ENCODE measurements at places on chromosomes 1 and 21.

DNA sequence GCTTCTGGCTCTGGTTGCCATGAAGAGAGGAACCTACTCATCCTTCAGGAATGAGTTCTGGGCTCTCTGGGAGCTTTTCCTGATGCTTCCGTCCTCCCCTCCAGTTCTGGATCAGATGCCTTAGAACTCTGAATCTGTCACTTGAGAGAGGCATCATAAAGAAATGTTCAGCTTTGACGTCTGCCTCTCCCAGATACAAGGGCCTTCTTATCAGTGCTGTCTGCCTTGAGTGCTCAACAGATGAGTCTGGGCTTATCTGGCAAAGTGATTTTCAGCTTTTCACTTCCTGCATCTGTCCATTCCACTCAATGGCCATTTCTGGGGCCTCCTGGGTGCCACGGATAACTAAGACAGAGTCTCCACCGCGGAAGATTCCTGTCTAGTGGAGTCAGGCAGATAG is 12.3 kb upstream of the OTUD3 start:
- no peak for DNase-seq

DNA sequence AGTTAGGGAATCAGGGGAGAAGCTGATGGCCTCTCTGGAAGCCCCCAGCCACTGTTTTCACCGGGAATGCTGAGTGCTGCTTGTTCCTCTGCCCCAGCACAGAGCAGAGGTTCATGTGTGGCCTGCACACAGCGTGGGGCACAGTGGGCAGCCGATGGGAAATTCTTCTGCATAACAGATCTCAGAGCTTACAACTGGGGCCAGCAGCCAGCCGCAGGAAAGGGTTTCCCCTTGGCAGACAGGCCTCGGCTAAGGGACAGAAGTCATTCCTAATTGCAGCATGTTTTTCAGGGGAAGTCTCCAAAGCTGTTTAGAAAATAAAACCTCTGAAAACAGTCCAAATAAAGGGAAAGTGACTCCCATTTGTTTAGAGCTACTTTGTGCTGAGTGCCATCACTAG is 22.6 kb downstream of the HMGB4 start:
- no peak for DNase-seq

GRCh38 chr1:167837326-167837725 is 76.6 kb downstream of the ADCY10 start:
- DNase-seq = no peak

DNA sequence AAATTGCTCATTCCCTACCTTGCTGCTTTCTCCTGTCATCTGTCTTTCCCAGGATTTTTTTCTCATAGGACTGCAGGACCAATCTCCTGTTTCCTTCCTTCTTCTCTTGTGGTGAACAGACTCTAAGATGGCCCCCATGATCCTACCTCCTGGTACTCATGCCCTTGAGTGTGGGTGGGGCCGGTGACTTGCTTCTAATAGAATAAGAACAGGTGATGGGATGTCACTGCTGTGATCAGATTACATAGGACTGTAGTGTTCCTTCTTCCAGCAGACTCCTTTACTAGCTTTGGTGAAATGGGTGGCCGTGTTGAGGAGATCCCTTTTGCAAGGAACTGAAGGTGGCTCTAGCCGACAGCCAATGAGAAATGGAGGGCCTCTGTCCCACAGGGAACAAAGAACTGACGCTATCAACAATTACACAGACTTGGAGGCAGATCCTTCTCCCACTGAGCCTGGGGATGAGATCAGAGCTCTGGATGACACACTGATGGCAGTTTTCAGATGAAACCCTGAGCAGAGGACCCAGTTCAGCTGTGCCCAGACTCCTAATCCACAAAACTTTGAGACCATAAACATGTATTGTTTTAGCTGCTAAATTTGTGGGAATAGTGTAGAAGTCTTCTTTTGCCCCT is 7.5 kb downstream of the GSTM3 start:
- DNase-seq = no peak

- no peak for DNase-seq
These were observed 93.9 kb downstream of the ATP5PO start for GRCh38 chr21:33821503-33822322.

All from kidney glomerular epithelial cell (primary cell).